ENCODE measurements at places on chromosomes 1 and 21.

DNA sequence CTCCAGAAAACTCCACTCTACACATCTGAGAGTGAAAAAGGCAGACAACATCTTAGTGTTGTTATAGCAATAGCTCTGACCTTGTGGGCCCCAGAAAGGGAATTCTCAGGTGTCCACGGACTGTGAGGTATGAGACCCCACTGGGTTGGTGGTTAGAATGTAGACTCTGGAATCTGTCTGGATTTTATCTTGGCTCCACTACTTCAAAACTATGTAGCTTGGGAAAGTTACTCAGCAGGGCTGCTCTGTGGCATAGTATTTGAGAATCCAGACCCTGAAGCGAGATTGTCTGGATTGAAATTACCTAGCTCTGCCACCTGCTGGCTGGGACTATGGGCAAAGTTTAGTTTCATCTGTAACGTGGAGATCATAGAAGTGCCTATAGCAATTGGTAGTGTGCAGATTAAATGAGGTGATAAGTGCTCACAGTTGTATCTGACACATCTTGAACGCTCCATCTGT is 25.8 kb downstream of the PRDM2 start:
- no peak for DNase-seq

DNA sequence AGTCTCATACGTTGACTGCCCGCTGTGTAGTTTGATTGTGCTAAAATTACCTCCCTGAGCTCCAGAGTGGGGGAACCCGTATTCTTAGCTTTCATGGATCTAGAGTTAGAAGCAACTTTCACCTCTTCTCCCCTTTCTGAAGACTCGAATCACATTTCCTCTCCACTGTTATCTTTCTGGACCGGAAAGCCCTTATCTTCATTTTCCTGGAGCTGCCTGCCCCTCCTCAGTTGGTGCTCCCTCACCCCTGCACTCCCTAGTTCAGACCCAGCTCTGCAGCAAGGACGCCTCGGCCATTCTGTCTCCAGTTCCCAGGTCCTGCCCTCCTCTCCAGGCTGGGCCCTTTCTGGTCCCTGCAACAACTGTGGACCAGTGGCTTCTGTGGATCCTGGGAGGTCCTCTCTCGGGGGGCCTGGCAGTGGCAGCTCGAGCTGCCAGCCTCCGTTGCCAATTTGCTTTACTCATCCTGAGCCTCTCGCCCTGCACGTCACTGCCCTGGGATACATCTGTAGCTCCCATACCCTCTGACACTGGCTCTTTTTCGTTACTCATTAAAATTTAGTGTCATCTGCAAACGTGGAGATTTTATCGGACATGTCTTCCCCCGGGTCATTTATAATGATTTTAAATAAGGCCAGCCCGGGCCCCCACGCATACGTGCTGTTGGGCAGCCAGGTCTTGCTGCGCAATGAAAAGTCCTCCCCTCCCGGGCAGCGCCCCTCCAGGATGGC is 141.5 kb upstream of the VAMP3 start:
- DNase-seq, result no peak

DNA sequence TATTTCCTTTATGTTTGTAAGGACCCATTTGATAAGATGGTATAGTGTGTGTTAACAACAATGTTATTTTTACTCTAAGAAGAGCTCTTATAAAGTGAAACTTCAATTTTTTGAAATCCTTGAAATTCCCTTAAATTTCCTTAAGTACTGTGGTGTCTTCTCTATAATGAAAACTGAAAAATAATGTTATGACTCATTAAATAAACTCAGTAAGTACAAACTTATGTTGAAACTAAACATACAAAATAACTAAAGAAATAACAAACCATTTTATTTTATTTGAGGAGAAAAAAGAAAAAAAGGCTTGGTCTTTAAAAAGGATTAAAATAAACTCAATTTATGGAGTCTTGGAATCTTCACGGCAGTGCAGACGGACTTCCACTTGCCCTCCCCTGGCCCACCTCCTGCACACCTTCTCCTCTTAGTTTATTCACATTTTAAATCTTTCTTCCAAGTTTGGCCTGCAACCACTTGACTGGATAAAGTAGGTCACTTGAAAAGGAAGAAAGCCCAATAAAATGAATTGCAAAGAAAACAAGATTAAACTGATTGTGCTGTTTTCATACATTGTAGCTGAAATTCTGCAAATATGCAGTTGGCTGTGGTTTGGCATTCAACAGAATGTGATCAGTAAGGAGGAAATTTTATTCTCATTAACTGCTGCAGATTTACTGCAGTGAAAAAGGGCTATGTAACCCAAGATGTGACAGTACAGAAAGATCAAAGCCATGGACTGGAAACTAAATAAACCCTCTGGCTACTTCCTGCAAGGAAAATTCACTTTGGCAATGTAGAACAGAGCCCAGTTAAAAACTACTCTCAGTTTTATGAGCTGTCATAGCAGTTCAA is 48.5 kb upstream of the SCYL3 start:
- DNase-seq, result no peak

GRCh38 chr1:20882837-20883236 is 95.7 kb upstream of the HP1BP3 start:
- no peak for DNase-seq

GRCh38 chr21:37210130-37210529 is 57.0 kb downstream of the VPS26C start:
- DNase-seq, result no peak

DNA sequence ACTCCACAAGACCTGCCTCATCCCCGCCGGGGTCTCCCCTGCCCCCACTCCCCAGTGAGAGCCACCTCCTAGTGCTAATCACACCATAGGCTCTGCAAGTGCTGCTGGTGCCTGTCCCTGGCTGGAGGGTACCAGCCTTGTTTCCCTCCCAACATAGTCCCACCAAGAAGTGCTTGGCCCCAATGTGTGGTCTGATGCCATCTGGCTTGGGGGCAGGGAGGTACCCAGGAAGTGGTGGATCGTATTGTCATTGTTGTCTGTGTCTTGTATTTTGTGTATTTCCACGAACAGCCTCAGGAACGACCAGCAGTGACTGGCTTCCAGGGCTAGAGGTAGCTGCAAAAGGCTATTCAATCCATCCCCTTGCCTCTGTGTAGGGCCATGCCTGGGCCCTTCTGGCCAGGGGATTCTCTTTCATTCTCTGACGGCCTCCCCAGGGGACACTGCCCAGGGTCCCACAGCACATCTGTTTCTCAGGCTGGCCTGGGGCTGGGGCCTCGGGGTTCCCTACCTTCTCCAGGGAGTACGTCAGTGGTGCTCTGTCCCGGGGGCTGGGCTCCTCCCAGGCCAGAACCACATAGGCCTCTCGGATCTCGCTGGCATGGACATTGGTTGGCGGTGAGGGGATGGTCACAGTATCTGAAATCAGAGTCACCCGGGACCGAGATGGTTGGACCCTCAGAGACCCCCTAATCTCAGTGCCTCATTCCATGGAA is 22.8 kb downstream of the MYOM3 start:
- no peak for DNase-seq

DNA sequence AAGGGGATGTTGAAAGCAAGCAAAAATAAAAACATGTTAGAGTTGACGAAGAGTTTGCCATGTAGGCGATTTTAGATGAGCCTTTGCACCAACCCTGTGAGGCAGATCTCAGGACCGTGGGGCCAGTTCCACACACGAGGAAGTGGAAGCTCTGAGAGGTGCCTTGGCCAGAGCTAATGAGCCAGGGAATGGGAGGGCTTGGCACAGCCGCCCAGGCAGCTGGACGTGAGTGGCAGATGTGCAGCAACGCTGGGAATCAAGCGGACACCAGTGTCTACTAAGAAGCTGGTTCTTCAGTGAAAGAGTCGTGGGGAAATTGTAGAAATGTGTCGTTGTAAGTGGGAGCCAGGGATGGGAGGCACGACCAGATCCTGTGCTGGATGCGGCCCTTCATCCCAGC is 58.9 kb upstream of the COL6A1 start:
- no peak for DNase-seq

DNA sequence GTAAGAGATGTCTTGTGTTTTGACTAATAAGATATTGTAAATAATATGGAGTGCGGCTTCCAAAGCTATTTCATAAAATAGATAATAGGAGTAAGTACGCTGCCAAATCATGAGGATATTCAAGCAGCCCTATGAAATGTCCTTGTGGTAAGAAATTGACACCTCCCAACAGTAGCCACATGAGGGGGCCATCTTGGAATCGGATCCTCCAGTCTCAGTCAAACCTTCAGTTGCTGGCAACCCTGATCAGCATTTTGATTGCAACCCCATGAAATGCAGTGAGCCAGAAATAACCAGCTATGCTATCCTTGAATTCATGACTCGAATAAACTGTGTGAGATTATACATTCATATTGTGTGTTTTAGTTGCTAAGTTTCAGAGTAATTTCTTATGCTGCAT is 212.4 kb downstream of the PLA2G4A start:
- no peak for DNase-seq

DNA sequence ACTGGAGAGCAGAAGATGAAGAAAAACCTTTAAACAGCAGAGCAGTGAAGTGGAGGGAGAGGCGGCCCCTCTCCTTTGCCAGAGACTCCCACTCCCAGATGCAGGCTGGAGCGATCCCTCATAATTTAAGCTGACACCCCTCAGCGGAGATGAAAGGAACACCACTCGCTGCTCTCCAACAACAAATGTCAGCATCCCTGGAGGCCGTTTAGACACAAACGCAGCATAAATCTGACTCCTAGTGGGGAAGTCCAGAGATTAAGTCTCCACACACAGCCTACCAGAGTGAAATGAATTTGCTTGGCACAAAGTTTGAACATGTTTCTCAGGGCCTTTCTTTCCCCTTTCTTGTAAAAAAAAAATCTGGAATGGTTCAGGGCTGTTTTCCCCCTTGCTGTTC is 137.8 kb downstream of the LMX1A start:
- no peak for DNase-seq

- no peak for DNase-seq
Observed at GRCh38 chr1:205592443-205593003, 39.3 kb downstream of the ELK4 start.

DNA sequence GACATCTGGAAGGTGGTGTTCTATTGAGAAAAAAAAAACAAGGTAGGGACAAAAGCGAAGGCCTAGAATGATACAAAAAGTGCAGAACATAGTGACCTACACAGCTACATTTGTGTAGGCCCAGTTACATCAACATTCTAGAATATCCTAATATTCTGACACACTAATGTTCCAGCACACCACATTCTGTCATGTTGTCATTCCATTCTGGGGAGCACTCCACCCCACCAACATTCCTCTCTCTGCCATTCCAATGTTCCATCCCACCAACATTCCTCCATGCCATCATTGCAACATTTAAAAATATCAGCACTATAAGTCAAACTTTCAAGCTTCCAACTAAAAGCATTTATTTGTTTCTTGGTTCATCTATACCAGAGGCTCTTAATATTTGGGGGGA is 28.5 kb downstream of the COA7 start:
- DNase-seq, result no peak

DNA sequence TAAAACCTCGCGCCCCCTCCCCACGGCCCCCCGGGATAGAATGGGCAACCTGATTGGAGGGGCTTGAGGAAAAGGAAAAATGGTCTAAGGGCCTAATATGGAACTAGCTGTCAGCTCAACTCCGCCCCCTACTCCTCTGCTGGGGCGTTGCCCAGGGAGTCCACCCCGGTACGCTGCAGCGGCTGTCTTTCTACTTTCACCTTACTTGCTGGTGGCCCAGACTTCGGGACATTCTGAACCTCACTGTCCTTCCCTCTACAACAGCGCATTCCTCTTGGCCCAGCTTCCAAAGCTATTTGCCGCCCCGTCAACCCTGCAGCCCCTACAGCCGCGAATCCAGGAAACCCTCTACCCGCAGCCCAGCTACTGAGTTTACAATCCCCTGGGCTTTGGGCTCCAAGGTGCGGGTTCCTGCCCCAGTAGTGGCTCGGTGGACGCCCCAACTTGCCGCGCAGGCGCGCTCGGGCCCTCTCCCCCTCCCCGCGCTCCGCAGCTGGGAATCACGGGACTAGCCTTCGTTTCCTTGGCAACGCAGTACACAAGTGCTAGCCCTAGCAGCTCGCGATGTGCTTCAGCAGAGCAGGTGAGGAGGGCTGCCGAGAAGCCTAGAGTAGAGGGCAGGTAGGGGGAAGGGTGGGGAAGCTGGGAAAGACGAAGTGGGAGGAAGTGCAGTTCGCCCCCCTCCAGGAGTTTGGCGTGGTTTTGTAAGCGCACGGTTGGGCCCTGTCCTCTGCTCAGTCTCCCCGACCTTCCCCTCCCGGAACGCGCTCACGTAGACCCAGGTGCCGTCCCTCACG is 55.6 kb downstream of the CHIA start:
- peak; percentile 66 for DNase-seq

- no peak for DNase-seq
Observed at GRCh38 chr1:39663559-39663958, 8.3 kb downstream of the NT5C1A start.

DNA sequence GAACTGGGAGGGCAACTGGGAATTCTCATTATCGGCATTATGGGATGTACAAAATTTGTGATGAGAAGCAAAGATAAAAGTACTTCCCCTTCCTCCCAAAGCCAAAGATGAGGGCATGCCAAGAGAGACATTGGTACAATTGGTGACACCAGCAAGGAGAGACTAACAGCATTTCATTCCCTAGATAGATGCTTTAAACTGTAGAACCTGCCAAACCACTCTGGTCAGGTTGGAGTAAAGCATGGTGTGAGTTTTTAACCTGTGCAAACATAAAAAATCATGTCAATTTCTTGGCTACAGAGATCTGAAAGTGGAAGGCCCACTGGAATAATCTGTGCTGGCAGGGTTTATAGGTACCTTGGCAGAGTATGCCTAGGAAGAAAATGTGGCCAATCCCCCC is 19.4 kb downstream of the CTXND2 start:
- DNase-seq, result no peak

Data from T-helper 2 cell (primary cell).